Activated T-cell treated with anti-CD3 and anti-CD28 coated beads, Interleukin-2, amount 50 U/mL, for 72 hours (primary cell): ENCODE measurements at places on chromosomes 5 and 9. TPM values are rescaled to one million over a fixed set of nuclear protein-coding genes. Genes with fewer than 3 reads are reported as not detected.

DNA sequence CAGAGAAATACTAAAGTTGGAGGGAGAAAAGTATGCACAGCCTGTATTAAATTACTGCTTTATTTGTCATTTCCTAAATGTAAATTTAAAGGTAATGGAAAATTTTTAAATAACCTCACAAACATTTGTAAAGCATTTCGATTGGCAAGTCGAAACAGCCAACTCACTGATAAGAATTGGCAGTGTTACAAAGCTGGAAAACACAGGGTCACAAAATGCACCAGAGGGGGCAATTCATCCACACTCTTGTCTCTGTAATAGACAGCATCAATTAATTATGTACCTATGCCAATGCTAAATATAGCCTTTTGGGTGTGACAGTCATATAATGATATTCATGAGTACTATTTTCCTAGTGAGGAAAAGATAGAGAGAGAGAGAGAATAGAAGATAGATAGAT, 140.6 kb upstream of the PRLR start:
- DNase-seq, result no peak

GRCh38 chr5:40501711-40502444, 177.8 kb upstream of the PTGER4 start:
- no peak for DNase-seq

DNA sequence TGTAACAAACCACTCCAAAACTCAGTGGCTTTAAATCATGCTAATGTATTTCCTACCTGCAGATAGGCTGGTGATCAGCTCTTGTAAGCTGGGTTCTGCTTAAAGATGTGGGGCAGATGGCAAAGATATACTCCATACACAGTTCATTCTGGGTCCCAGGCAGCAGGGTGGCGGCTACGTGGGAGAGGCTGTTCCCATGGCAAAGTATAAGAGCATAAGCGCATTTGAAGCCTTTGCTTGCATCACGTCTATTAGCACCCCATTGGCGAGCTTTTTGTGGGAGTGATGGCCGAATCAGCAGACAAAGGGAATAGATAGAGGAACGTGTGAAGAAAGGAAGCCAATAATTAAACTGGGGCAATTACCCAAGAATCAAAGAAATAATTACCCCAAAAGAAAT, 523.1 kb downstream of the SPATA31D1 start:
- DNase-seq, result no peak

- DNase-seq, result no peak
Observed at GRCh38 chr5:127440831-127441230, 76.6 kb upstream of the PRRC1 start.

DNA sequence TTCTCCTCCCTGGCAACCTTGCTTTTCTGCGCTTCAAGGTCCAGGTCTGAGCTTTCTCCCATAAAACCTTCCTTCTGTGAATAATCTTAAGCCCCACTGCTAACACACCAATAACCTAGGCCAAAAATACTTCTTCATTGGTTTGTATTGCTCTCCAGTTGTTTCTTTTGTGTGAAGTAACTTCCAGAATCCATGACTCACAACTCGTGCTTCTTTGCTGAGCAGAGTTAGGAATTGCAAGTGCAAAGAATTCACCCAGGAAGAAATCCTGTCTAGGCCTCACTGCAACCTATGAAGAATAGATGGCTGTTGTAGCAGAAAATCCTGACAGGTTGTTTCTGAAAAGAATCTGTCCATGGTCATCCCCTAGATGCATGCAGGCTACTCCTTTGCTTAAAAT, 295.7 kb downstream of the MED10 start:
- no peak for DNase-seq

GRCh38 chr5:43049236-43049635, 9.1 kb upstream of the ANXA2R start:
- DNase-seq, result no peak

DNA sequence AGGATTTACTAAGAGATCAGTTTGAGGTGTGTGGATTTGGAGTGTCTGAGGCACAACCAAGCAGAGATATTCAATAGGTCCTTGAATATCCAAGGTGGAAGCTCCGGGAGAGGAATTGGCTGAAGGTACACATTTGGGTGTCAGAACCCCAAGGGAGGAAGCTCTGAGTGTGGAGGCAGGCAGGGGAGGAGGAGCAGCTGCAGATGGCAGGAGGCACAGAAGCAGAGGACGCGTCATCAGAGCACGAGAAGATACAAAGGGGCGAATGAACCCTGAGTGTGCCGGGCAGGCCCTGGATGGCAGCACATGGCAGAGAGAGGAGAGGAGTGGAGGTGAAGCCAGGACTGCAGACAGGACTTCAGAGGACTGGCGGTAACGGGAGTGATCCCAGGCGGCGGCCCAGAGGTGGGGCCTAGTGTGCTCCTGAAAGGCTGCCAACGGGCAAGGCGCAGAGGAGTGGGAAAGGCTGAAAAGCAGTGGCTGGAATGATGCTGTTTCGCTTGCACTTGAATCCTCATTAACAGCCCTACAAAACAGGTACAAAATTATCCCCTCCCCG, 179.8 kb downstream of the FANCC start:
- DNase-seq, result no peak

GRCh38 chr5:172076761-172077244, 70.4 kb upstream of the FBXW11 start:
- no peak for DNase-seq

- DNase-seq, result no peak
Observed at GRCh38 chr5:56055287-56055686, 60.5 kb upstream of the IL6ST start.

DNA sequence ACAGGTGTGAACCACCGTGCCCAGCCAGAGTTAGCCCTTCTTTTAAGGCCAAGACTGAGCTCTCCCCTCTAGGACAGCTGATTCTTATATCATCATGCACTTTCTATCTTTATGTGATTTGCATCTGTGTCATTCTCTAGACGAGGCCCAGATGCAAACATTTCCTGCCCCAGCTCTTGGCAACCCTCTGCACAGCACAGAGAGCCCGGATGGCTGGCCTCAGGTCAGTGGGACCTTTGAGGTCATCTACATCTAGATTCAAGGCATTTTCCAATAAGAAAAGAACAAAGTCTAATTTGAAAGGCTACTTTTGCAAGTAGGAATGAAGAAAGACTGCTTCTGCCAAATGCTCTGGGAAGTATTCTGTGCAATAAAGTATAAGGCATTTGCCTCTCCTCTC, 109.0 kb upstream of the DAB2 start:
- DNase-seq, result no peak

DNA sequence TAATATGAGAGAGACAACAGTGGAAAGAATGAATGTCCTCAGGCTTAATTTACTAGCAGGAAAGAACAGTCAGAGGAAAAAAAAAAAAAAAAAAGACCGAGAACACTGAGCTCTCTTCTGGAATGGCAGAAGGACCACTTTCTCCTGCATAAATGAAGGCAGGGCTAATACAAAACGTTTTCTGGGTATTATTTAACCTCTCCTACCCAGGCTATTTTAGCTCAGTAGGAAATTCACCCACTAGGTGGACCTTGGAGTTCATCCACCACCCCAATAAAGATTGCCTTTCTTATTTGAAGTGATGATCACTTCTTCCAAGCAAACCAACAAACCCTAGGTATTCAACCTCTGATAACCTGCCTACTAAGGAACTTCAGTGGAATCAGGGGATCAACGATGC, 3.7 kb downstream of the GLIS3 start:
- DNase-seq, result no peak

- DNase-seq, result peak; percentile 71
Observed at GRCh38 chr9:123322273-123323195, 33.5 kb upstream of the CRB2 start.

DNA sequence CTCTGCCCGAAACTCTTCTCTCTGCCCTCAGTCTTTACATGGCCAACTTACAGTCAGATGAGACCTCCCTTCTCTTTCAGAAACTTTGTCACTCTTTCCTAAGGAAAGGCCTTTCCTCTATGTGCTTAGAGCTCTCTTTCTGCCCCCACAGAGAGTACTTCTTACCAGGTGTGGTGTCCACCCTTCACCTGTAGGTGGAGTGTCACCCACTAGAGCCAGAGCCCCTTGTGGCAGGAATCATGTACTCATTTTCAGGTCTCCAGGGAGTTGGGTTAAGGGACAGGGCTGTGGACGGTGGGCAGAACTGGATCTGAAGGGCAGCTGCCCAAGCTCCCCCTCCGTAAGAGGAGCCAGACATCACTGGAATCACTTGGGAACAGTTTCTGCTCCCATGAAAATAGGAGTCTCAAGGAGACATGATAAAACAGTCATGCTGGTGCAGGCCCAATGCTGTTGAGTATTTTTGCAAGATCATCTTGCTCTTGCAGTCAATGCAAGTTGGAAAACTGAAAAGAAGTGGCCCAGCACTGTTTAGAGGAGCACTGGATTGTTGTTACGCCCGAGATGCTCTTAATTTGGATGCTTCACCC, 436.7 kb downstream of the ZSWIM6 start:
- DNase-seq, result peak; percentile 2

The ALG2 gene
- 28.7 TPM for total RNA-seq

The WDR36 gene
- 42.4 TPM for total RNA-seq

The SLCO6A1 gene
- not detected for total RNA-seq

The CCDC171 gene
- 6.0 TPM for total RNA-seq

The MAMDC2 gene
- not detected for total RNA-seq

The FAM151B gene
- total RNA-seq, result 0.35 TPM

The PPP3R2 gene
- total RNA-seq, result not detected

The CDK9 gene
- 99.4 TPM for total RNA-seq
